Activated naive CD4-positive, alpha-beta T cell treated with Interleukin-2 at 50 U/mL for 16 hours (primary cell): ENCODE measurements at places on chromosomes 6 and 20.

DNA sequence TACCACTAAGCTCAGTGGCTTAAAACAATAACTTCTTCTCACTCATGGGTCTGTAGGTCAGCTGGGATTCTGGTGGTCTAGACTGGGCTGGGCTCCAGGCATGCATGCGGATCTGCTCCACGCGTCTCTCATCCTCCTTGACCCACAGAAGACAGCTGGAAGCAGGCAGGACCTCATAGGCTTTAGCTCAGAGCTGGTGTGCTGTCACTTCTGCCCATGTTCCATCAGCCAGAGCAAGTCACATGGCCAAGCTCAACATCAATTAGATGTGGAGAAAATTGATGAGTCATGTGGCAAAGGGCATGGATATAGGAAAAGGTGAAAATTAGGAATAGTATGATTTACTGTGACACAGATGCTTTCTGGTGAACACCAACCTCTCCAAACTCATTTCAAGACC lies 57.4 kb upstream of the PSMF1 start:
- no peak for DNase-seq

GRCh38 chr6:71033890-71034289 lies 77.0 kb upstream of the B3GAT2 start:
- DNase-seq = no peak

DNA sequence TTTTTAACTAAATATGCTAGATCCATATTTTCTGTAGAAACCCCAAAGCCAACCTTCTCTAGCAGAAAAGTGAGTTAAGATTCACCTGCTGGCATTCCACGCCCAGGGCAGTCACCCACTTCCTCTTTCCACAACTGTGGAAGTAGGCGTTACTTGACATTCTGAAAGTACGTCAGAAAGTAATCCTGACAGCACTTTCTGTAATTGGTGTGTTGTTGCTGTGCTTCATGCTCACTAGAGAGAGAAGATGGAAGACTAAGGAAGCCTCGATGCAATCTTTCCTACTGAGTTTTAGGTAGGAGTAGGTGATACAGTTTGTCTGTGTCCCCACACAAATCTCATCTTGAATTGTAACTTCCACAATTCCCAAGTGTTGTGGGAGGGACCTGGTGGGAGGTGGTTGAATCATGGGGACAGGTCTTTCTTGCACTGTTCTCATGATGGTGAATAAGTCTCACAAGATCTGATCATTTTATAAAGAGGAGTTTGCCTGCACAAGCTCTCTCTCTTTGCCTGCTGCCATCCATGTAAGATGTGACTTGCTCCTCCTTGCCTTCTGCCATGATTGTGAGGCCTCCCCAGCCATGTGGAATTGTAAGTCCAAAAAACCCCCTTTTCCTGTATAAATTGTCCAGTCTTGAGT lies 101.1 kb downstream of the MAP3K7 start:
- DNase-seq = no peak

DNA sequence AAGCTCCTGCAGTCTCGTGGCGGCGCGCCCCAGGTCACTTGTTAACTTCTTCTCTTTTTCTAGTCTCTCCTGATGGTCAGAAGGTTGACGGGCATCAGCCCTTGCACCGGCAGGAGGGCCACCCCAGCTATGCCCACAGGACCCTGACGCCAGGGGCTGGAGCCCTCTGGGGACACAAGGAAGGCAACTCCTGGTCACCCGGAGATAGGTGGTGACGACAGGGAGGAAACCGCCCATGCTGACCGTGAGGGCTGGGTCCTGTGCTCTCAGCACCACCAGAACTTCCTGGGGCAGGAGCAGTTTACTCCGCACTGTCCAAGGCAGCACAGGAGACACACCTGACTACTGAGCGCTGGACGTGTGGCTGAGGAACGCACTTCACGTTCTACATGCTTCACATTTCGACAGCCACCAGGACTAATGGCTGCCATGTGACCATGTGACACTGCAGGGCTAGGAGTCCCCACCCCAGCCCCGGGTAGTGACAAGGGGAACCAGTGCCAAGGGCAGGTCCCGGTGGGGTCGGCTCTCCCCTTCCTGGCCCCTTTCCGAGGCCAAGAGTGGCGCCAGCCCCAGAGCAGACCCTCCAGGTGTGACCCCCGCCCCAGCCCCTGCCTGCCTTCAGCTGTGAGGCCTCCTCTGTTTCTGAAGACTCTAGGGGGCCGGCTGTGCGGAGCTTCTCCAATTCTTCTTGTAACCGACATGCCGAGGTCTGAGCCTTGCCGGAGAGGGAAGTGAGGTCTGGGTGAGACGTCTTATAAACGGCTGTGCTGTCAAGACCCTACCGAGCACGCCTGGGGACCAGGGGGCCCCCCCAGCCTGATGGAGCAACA lies 45.2 kb downstream of the DSTN start:
- no peak for DNase-seq

DNA sequence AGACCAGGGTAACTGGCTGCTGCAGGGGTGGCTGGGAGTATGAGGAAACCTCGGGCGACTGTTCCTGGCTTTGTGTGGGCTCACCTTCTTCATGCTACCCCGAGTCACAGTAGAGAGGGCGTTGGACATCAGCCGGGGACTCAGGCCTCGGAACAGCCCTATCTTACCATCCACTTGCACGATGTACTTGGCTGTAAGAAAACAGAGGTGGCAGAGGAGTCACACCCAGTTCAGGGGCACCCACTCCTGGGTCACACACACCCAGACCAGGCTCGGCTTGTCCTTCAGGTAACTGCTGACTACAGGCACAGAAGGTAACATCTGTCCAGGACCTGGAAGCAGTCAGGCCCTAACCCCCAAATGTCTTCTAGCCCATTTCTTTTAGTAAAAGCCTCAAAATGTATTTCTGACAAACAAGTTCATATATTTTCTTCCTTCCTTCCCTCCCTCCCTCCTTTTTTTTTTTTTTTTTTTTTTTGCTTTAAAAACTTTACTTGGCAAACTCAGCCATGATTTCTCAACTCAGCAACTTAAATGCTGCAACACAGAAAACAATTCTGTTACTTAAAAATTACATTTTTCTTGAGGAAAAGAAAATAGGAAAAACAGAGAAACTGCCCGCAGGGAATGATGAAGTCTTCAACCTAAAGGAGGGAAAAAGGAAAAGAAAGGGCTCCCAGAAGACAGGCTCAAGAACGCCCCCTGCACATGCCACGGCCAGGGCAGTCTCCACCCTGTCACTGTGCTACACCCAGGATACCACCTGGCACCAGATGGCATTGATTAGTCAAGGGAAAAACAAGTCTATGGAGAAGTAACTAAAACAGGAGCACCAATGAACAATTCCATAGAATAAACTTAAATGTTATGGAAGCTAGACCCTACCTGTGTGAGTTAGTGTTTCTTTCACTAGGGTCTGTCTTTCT lies 7.3 kb downstream of the MTCH1 start:
- DNase-seq = no peak

GRCh38 chr20:20248620-20249200 lies 119.2 kb upstream of the INSM1 start:
- DNase-seq = no peak

GRCh38 chr6:157990321-157991066 lies 8.8 kb downstream of the SYNJ2 start:
- DNase-seq = no peak

DNA sequence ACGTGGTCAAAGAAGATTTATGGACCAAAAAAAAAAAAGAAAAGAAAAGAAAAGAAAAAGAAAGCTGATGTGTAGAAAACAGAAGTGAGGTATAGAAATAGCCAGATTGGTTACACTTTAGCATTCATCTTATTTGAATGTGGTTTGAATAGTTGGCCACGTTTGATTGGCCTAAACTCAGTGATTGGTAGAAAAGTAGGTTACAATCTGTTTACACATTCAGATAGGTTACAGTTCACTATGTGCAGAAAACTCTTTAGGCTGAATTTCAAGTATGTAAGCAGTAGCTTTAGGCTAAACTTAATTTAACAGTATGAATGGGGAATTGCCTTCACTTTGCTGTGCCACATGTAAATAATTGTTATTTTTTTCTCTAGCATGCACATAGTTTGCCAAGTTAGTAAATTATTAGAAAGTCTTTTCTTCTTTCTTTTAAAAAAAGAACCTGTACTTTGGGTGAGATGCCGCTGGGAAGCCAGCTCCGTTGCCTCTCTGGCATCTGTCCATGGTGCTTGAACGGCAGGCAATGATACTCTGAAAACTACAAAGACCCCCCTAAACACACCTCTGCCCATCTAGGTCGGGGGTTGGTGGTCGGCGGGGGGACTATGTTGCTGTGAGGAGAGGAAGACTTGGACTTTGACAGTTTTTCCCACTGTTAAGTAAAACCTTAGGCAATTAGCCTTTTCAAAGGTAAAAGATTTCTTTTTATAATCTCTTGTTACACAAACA lies 173.0 kb downstream of the AIG1 start:
- DNase-seq = no peak

DNA sequence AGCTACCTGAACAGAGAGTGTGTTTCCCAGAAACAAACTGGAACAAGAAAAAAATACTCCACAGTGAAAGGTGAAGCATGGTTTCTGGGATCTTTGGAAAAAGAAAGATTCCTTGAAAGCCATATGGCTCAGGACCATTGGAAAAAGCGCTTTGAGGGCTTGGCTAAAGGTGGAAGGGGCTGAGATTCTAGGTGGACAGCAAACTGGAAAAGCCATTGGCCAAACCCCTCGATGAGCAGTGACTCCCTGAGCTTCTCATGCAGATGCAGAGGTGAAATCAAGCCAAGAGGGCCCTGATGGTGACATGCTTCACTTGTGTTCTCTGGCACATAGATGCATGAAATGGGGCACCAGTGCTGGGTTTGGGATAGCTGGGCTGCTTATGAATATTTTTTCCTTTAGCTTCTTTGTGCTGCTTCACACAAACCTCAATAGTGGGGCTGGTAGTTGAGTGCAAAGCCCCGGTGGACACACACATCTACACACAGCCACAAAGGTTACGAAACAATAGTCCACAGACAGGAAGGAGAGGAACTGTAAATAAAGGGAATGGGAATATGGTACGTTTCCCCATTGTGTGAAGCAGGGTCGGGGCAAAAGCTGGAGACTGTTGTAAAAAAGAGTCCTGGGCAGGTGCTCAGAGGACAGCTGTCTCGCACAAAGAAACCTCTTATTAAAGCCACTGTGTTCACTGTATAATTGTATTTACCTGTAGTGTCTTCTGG lies 117.8 kb downstream of the FOXA2 start:
- DNase-seq = no peak

DNA sequence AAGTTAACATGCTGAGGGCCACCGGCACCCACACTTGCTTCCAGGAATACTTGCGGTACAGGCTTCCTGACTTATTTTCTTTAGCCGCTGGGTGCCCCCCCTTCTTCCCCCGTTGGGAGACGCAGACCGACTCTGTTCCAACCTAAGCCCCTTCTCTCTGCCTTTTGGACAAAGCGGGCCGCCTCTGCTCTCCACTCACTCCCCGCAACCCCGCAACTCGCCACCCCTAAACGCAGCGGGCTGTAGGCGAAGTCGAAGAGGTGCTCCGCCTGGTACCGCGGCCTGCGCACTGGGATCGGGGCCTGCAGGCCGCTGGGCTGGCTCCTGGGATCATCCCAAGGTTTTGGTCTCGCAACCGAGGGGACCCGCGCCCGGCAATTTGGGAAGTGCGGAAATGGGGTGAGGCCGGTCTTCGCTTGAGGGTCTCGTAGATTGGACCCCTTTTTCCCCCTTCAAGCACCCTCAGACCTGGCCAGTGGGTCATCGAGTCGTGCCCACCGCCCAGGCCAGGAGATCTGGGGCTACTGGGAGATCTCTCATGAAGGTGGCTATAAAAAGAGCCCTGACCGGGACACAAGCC lies 4.7 kb upstream of the FOXF2 start:
- DNase-seq = no peak

DNA sequence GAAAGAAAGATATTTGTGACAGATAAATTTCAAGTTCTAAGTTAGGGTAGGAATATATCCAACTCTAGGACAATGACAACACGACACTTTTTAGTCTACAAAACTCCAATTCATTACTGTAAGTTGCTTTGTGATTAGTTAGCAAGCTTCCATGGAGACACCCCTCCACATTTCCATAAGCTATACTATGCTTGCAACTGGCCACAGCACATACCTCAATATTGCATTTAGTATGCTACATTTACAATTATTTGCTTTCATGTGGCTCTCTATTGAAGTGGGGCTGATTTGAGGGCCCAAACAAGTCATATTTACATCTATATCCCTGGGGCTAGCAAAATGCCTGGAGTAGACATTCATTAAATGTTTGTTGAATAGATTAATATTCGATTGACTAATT lies 129.3 kb downstream of the HACE1 start:
- no peak for DNase-seq

DNA sequence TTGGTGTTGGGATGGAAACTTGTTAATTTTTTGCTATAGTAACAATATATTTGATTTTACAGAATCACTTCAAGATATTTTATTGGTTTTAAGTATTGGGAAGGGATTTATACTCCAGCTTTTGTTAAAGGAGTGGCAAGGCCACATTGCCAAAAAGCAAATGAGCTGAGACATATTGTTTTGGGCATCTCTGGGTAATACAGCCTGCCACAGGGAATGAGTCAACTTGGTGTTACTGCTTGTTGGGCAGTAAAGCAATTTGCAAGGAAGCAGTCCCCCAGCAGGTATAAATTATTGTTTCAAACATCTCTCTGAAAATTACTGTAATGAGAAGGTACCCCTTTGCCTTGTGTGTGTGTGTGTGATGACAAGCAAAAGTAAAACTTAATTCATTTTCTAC lies 868.3 kb upstream of the FLRT3 start:
- DNase-seq = no peak

GRCh38 chr20:43938932-43939761 lies 24.5 kb downstream of the TOX2 start:
- DNase-seq = no peak

- DNase-seq = no peak
These were observed 94.8 kb downstream of the MBOAT1 start for GRCh38 chr6:20117474-20117873.

DNA sequence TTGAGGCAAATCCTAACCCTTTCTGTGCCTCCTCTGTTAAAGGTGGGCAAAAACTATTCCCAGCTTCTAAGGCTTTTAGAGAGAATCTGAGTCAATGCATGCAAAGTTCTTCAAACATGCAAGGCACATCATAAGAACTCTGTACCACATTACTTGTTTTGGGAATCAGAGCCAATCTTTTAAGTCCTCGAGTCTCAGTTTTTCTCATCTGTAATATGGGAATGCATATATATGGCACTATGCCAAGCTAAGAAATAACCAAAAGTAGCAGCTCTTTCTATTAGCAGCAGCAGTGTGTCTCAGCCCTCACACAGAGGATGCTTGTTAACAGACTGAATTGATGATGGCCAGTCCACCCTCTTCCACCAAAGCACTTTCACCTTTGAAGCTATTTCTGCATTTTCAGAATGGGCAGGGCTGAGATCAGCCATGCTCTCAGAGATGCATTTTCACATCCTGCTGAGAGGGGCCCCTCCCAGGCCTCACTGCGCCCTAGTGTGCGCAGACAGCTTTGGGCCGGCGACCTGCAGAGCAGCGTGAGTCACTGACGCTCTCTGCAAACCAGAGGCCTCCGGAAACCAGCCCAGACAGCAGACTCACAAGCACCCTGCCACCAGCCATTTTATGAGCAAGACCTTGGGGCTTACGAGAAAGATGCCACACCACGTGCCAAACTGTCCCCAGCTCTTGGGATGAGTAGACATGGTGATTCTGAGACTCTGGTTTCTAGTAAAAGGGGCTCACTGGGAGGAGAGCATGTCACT lies 138.0 kb downstream of the NFATC2 start:
- peak; percentile 93 for DNase-seq

- no peak for DNase-seq
These were observed 463.0 kb upstream of the AGPAT4 start for GRCh38 chr6:161736781-161737292.
